Urothelium cell line (cell line): ENCODE measurements at places on chromosomes 16 and 17.

DNA sequence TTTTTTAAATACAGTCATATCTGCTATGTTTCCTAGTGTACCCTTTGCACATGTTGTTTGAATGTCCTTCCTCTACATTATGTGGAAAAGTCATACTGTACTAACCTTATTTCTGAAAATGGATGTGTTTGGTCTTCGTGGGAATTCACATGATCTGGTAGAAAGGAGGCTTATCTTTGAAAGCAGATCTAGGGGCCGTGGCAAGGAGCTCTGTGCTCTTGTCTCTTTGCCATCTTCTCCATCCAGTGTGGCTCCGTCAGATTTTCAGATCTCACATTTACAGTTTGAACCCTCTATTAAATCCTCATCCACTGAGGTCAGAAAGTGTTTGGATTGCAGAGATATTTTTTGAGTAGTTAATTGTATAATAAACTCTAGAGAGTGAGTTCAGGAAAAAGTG lies 32.9 kb downstream of the MAP2K4 start:
- no peak for DNase-seq

DNA sequence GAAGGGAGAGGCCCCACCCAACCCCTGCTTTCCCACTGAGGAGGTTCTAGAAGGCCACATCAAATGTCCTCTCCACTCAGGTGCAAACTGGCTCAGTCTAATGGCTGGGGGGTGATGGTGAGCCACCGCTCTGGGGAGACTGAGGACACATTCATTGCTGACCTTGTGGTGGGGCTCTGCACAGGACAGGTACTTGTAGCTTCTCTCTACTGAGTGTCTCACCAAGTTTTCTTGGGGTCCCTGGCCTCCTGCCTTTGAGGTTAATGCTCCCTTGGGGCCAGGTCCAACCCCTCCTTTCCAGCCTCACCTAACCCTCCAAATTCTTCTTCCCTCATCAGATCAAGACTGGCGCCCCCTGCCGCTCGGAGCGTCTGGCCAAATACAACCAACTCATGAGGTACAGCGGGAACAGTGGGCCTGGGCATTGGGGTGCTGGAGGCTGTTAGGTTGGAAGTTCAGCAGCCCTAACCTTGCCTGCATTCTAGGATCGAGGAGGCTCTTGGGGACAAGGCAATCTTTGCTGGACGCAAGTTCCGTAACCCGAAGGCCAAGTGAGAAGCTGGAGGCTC lies 5.7 kb downstream of the ENO3 start:
- DNase-seq = no peak

DNA sequence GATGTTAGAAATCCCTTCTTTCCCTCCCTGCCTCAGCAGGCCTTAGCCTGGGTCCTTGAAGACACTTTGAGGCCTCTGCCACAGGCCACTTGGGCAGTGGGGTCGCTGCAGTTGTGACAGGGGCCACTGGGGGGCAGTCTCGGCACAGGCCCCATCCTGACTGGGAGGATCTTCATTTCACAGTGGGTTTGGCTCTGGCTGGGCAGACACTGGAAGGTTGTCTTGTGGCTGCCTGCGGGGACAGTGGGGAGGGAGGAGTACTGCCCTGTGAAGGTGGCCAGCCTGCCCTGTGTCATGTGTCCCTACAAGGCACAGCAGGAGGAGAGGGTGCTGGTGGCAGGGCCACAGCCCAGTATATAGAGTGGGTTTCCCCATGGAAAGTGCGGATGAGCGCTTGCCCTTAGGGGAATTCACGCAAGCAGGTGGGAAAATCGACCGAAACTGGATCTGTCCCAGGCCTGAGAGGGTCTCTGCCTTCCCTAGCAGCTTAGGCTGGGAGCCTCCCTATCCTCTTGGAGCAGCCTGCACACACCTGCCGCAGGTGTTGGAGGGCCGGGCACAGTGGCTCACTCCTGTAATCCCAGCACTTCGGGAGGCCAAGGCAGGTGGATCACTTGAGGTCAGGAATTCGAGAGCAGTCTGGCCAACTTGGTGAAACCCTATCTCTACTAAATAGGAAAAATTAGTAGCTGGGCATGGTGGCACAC lies 28.8 kb downstream of the GINS2 start:
- DNase-seq = peak; percentile 81

GRCh38 chr16:50776037-50776436 lies 34.2 kb downstream of the CYLD start:
- no peak for DNase-seq

GRCh38 chr17:45888392-45888791 lies 6.0 kb upstream of the MAPT start:
- DNase-seq = no peak

GRCh38 chr17:77098884-77099545 lies 41.8 kb upstream of the SEC14L1 start:
- no peak for DNase-seq
